ENCODE measurements at places on chromosomes 4 and X.
A peak's percentile ranks its signal among the peaks of the same experiment; 100 is the strongest.

DNA sequence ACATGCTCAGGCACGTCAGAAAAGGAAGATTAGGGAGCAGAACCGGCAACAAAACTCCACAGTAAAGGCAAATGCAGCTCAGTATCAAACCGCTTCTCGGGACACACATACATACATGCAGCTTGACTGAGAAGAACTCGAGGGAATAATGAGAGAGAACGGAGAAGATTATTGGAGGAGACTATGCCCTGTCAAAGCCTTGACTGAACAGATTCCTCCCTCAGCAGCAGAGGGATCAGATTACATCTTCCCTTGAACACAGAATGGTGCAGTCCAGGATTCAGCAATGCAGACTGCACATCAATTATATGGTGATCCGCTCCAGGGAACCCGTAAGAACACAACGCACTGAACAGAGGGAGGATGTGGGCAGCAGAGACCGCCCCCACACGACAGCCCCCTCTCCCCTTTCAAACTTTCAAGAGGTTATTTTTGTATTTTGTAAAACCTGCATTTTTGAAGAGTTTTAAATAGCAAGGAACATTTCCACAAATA, 183.2 kb downstream of the FBXW7 start:
- DNase-seq: peak; percentile 14

DNA sequence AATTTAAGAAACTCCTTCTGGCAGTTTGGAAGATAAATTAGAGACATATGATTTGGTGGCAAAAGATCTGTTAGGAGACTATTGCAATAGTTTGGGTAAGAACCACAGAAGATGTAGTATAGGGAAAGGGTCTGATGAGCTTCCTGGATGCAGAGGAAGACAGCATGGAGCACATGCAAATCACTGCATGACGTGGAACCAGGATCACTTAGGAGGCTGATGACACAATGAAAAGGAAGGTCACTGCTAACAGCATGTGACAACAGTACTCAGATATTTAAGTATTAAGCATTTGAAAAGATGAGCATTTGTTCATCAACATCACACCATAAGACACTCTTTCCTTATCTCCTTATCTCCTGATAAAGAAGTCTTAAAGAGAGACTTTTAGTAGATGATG, 167.8 kb upstream of the LDB2 start:
- DNase-seq: no peak

- no peak for DNase-seq
These were observed 142.3 kb downstream of the AFAP1 start for GRCh38 chr4:7797330-7797729.

DNA sequence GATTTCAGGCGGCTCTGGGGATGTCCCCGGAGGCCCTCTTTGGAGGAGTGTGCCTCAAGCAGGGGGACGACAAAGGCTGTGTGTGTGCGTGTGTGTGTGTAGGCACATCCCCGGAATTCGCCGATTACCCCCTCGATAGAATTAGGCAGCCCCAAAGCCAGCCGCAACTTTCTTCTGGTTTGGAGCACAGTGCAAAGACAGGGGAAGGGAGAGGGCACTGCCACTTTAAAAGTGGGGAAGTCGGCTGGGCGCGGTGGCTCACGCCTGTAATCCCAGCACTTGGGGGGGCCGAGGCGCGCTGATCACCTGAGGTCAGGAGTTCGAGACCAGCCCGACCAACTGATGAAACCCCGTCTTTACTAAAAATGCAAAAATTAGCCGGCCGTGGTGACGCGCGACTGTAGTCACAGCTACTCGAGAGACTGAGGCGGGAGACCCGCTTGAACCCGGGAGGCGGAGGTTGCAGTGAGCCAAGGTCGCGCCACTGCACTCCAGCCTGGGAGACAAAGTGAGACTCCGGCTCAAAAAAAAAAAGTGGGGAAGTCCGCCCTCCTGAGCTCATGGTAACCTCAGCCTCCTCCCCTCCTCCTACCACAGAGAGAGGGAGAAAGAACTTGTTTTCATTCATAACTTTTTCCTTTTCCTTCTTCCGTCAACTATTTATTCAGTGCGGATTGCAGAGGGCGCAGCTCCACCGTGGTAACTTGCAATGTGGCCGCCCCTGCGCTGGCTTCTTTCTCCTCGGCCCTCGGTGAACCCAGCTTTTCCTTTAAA, 2.4 kb downstream of the SPRY1 start:
- DNase-seq: peak; percentile 52

GRCh38 chrX:151904989-151905388, 7.7 kb upstream of the MAGEA4 start:
- no peak for DNase-seq

DNA sequence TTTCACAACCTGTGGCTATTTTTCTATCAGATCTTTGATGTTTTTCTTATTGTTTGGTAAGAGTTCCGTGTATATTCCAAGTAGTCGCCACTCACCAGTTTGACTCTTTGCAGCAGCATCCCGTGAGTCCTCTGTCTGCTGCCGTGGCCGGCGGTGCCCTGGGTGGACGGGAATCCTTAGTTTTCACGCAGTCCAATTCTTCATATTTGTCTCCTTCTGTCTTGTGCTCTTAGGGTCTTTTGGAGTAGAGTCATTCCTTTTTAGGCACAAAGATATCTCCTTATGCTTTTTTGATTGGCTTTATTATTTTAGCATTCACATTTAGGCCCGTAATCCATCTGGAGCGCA, 94.9 kb upstream of the MSX1 start:
- DNase-seq: no peak

DNA sequence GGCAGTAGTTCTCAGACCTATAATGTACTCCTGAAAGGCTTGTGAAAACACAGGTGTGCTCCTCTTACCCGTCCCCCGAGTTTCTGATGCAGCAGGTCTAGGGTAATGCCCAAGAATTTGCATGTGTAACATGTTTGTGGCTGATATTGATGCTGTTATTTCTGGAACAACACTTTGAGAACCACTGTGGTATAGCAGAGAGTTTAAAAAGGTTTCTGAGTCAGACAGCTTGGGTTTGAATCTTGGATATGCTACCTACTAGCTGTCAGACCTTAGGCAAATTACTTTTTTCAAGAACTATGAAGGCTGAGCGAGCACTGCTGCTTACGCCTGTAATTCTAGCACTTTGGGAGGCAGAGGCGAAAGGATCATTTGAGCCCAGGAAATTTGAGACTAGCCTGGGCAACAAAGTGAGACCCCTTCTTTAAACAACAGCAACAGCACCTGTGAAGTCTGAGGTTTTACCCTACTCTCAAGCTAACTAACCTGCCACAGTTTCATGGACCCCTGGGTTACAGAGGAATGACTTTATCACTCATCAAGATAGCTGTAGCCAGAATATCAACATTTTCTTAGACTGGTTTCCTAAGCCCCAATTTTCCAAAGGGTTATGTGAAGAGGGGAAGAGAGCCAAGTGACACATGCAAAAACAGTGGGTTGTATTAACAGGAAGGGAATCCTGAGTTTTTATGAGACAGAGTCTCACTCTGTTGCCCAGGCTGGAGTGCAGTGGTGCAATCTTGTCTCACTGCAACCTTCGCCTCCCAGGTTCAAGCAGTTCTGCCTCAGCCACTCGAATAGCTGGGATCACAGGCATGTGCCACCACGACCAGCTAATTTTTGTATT, 5.1 kb downstream of the AFF1 start:
- no peak for DNase-seq

GRCh38 chr4:17807446-17807845, 3.1 kb downstream of the DCAF16 start:
- no peak for DNase-seq

DNA sequence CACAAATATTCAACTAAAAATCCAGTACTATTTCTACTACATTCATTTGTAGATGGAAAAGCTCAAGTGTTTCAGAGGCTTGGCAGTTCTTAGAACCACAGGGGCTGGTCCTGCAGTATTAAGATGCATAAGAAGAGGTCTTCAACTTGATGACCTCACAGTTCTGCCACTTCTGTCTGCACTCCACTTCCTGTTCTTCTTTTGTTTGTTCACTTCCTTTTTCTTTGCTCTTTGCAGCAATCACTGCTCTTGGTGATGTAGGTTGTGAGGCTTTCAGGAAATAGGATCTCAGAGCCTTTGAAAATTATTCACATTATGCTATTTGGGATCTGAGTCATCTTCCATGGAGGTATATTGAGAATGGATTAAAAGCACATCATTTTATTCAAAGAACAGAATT, 602.0 kb upstream of the CPEB2 start:
- no peak for DNase-seq

DNA sequence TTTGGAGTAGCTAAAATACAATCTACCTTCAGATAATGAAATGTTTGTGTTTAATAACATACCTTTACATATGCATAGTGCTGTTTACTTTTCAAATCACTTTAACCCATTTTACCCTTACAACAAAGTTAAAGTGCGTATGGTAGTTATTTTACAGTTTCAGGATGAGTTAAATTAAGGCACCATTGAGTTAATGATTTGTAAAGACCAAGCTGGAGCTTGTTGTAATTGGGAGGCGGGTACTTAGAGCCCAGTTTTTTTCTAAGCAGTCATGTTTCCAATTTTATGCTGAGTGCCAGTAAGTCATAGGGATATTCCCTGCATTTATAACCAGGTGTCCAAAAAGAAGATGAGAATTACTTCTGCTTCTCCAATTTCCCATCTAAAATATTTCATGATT, 84.2 kb upstream of the NRK start:
- DNase-seq: no peak

DNA sequence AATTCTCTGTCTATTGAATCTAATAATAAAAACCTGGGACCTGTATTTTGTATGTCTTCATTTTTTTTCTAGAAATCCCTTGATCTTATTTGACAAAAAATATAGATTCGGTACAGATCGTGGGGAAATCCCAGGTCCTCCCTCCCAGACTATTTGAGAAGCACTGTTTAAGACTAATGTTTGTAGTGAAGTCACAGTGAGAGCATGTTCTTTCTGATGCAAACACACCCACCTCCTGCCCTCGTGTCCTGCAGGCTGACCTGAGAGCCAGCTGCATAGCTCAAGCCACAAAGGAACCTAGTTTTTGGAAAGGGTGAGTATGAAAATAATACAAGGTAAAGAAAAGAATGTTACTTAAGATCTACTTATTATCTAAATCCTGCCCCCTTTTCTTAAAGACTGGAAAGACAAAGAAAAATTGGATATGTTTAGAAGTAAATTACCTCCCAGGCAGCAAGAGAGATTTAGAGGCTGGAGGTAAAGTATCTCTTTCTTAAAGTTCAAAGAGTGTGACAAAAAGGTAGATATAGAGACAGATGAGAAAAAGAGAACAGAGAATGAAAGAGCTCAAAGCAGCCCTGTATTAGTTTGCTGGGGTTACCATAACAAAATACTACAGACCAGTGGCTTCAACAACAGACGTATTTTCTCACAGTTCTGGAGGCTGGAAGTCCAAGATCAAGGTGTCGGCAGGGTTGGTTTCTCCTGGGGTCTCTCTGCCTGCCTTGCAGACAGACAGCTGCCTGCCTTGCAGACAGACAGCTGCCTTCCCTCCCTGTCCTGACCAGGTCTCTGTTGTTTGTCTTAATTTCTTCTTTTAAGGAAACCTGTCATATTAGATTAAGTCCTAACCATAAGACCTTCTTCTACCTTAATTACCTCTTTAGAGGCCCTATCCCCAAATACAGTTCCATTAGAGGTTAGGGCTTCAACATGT, 20.4 kb upstream of the DCTD start:
- DNase-seq: no peak

DNA sequence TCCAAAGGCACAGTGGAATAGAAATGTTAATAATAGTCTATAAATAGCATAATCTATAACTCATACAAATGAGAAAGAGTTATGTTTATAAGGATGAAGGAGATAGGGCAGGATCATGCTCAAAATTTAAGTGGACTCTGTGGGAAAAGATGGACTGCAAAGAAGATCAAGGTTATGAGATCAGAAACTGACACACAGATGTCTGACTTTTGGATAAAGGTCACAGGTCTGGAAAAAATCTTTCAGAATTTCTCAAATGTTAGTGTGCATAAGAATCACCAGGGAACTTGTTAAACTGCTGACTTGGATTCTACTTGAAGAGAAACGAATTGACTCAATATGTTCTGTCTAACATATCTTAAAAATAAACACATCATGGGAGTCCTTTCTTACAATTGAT, 104.1 kb downstream of the FSTL5 start:
- no peak for DNase-seq

GRCh38 chrX:16469870-16470269, 180.1 kb upstream of the S100G start:
- no peak for DNase-seq

DNA sequence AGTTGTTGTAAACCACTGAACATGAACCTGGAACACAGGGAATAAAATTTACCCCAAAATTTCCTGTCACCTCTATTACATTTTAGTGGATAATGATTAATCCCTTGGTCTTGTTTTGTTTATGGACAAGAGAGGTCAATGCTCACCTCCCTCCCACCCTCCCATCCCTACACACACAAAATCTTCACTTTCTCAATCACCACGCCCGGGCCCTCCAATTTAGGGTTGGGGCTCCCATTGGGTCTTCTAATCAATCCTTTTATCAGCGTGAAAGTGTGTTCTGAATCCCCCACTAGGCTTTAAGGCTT, 23.1 kb downstream of the ABCG2 start:
- no peak for DNase-seq

- DNase-seq: no peak
These were observed 217.6 kb upstream of the TTC29 start for GRCh38 chr4:147163311-147163710.

GRCh38 chr4:108430921-108431320, 189.5 kb upstream of the RPL34 start:
- DNase-seq: no peak

DNA sequence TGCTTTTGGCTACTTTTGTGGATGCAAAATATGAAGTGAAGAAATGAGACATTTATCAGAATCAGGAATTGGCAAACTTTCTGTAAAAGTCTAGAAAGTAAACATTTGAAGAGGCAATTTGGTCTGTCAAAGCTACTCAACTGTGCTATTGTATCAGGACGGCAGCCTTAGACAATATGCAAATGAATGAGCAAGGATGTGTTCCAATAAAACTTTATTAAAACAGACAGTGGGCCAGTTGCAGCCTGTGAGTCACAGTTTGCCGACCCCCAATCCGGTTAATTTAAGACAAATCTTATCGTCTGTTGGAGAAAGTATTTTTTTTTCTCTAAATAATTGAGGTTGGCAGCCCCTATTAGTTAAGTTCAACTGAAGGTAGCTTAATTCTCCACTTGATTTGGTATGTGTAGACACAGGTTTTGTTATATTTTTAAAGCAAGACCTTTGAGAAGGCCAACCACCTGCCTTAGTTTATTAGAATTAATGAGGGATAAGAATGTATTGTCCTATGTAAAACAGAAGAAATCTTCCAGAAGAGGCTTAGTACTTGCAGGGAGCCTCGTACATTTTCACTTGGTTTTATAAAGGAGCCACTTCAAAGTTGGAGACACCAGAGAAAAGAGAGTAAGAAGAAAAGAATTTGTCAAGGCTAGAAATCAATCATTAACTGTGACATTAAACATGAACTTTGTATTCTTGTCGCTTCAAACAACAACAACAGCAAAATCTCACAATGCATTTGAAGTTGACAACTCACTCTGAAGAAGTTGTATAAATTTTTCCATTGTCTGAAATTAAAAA, 81.6 kb upstream of the FAT1 start:
- DNase-seq: no peak

DNA sequence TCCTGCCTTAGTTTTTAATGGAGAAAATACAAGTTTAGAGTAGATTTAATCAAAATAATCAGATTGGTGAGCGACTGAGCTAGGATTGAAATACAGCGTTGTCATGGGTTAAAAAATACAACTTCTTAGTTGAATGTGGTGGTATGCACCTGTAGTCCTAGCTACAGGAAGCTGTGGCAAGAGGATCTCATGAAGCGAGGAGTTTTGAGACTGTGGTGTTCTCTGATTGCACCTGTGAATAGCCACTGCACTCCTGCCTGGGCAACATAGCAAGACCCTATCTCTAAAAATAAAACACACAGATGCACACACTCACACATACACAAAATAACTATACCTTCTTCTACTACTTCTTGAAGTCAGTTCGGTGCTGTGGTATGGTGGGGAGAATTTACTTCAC, 19.8 kb upstream of the GBA3 start:
- no peak for DNase-seq
